Foreskin fibroblast (primary cell): ENCODE measurements at places on chromosomes 3 and 15.
A peak's percentile ranks its signal among the peaks of the same experiment; 100 is the strongest.

- DNase-seq: no peak
Measured at GRCh38 chr3:190534986-190535385, 21.1 kb downstream of the IL1RAP start.

DNA sequence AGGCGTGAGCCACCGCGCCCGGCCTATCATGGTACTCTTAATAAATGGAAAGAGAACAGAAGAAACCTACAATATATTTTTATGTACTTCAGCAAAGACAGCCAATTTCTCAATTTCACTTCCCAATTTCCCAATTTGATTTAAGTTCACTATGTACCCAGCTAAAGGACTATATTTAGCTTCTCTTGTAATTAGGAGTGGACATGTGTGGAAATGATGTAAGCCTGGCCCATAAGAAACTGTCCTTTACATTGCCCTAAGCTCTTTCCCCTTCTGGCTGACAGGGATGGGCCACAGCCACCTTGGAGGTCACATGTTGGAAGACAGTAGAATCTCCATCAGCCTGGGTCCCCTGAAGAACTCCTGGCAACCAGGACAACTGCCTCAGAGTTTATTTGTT, 6.2 kb downstream of the TMEM39A start:
- DNase-seq: no peak

DNA sequence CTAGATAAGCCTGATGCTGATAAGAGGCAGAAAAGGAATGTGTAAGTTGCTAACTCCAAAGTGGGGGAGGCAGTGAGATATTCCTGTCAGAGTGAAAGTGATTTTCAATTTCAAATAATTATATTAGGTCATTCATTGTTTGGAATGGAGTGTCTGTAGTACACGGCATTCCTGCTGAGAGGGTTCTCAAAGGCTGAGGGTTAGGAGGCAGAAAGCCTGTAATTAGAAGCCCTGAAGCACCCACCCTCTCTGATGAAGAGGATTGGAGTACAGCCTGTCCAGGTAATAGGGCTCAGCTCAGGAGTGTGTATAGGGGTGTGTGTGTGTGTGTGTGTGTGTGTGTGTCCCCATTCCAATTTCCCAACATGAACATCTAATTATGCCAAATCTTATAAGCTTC, 486.8 kb downstream of the MAGI1 start:
- no peak for DNase-seq

GRCh38 chr3:134066651-134067530, 37.2 kb upstream of the SLCO2A1 start:
- no peak for DNase-seq

- no peak for DNase-seq
Measured at GRCh38 chr15:48467801-48468200, 136.6 kb downstream of the DUT start.

GRCh38 chr3:190183121-190183520, 62.4 kb upstream of the P3H2 start:
- DNase-seq: peak; percentile 92

GRCh38 chr3:134998158-134998557, 203.1 kb downstream of the EPHB1 start:
- no peak for DNase-seq

DNA sequence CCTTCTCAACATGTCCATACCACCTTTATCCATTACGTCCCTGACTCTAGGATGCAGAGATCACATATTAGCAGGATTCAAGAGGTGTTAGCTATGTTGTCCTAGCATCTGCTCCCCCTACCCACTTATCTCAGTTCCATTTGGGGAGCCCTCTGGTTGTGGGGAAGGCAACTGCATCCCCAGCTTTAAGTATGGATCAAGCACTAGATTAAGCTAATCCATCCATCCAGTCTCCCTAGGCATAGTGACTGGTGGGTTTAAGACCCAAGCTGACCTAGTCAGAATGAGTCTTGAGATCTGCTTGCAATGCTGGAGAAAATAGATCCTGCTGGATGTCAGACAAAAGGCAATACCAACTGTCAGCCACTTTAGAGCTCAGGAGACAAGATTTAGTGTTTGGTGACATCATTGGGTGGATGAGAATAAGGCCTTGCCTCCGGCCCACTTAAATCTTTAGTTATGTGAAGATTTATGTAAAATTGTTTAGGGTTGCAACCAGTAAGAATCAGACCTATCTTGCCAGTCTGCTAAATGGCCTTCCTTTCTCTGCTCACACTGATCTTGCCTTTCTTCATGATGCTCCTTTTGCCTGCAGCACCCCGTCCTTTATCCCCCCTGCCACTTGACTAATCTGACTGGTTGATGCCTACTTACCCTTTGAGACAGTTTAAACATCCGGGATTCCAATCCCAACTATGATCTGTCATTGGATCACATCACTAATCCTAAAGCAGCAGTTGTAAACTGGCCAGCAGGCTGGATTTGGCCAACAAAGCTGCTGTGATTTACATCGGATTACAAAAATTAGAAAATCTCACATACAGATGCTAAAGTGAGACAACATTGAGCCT, 2.1 kb upstream of the ISY1 start:
- DNase-seq: peak; percentile 54

GRCh38 chr15:49238342-49238741, 68.3 kb downstream of the GALK2 start:
- peak; percentile 35 for DNase-seq

GRCh38 chr3:135966271-135966961, 888 bp downstream of the PPP2R3A start:
- DNase-seq: no peak
